ENCODE measurements at places on chromosomes 7 and 10. TPM values are rescaled to one million over a fixed set of nuclear protein-coding genes. Genes with fewer than 3 reads are reported as not detected.

GRCh38 chr10:59622320-59623132, 87.1 kb downstream of the SLC16A9 start:
- H3K27ac ChIP-seq, result no peak overlapping the region
- peaks cover 5% of the 10 kb centered on the region for H3K4me1 ChIP-seq
- no peaks in the 10 kb centered on the region for H3K36me3 ChIP-seq
- peak; percentile 39 for DNase-seq

The ADRA2A gene
- 0.07 TPM for total RNA-seq

DNA sequence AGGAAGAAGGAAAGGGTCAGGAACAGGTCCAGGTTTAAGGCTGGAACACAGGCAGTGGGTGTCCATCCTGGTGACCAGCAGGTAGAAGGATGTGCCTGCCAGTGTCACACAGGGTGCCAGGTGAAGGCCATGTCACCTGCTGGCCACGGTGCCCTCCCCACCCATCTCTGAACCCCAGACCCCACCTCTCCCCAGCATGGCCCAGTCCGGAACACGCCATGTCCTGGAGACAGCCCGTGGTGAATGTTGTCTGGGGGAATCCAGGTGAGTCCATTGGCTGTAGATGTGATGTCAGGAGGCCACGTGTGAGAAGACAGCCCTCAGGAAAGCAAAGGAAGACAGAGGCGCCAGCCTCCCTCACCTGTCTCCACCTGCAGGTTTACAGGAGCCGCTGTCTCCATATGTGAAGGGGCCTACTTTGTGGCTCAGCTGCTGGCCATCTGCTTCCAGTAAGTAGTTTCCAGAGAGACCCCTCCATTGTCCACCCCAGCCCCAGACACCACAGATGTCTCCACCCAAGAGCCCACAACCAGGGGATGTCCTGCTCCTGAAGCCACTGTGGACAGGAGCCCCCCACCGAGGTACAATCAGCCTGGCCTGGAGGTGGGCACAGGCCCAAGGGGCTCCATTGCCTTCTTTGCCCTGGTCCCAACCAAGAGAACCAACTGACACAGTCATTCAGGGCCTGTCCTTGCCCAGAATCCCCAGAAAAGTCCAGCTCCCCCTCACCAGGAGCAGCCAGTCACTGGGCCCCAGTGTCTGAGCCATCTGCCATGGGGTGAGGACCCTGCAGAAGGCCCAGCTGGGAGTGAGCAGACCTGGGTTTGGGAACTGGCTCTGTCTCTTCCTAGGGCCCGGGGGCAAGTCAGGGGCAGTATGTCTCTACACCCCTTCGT, 20.7 kb downstream of the TMEM72 start:
- H3K36me3 ChIP-seq, result peaks cover 2% of the 10 kb centered on the region
- peaks cover 8% of the 10 kb centered on the region for H3K4me1 ChIP-seq
- no peak overlapping the region for H3K4me3 ChIP-seq
- DNase-seq, result no peak
- H3K27me3 ChIP-seq, result no peaks in the 10 kb centered on the region

- H3K27me3 ChIP-seq, result no peaks in the 10 kb centered on the region
- no peaks in the 10 kb centered on the region for H3K36me3 ChIP-seq
- H3K4me3 ChIP-seq, result no peak overlapping the region
- no peak overlapping the region for H3K27ac ChIP-seq
- no peak for DNase-seq
- no peaks in the 10 kb centered on the region for H3K4me1 ChIP-seq
These were observed 265.2 kb downstream of the PCLO start for GRCh38 chr7:82897500-82897899.

- H3K4me3 ChIP-seq, result no peak overlapping the region
- H3K27me3 ChIP-seq, result no peaks in the 10 kb centered on the region
- peaks cover 13% of the 10 kb centered on the region for H3K4me1 ChIP-seq
- no peak for DNase-seq
- H3K27ac ChIP-seq, result no peak overlapping the region
These were observed 186.4 kb downstream of the KIF20B start for GRCh38 chr10:89887830-89888229.

GRCh38 chr7:101116898-101117297, 10.0 kb upstream of the SERPINE1 start:
- H3K4me1 ChIP-seq, result peaks cover 9% of the 10 kb centered on the region
- H3K4me3 ChIP-seq, result no peak overlapping the region
- DNase-seq, result no peak
- no peak overlapping the region for H3K27ac ChIP-seq
- H3K27me3 ChIP-seq, result peaks cover under 1% of the 10 kb centered on the region
- no peaks in the 10 kb centered on the region for H3K36me3 ChIP-seq

The ACSM6 gene
- not detected for total RNA-seq

The NPFFR1 gene
- not detected for total RNA-seq

Measured in neural crest cell (in vitro differentiated cells).